Inflammatory macrophage treated with lipopolysaccharide for 1 hour (primary cell): ENCODE measurements at places on chromosomes 6 and 20.

GRCh38 chr6:107555449-107555848 is 65.5 kb downstream of the SOBP start:
- no peak for DNase-seq

- DNase-seq = no peak
These were observed 58.0 kb downstream of the LRRC1 start for GRCh38 chr6:53852805-53853204.

- DNase-seq = no peak
These were observed 136.9 kb downstream of the FOXO3 start for GRCh38 chr6:108697561-108698161.

GRCh38 chr6:157527471-157527907 is 146.5 kb downstream of the ZDHHC14 start:
- DNase-seq = no peak

GRCh38 chr20:40724566-40724965 is 35.5 kb upstream of the MAFB start:
- DNase-seq = no peak

DNA sequence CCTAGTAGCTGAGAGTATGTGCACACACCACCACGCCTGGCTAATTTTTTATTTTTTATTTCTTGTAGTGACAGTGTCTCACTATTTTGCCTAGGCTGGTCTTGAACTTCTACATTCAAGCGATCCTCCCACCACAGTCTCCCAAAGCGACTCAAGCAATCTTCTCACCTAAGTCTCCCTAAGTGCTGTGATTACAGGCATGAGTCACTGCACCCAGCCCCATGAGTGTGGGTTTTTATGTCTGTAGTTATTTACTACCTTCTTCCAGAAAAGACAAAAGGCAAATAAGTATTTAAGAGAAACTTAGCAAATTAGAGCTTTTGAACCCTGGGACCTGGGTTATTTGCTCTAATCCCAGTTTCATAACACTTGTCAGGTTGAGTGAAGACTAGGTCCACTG is 92.3 kb upstream of the HCRTR2 start:
- DNase-seq = no peak
